ENCODE measurements at places on chromosomes 1 and 21.
A peak's percentile ranks its signal among the peaks of the same experiment; 100 is the strongest.

GRCh38 chr1:172960454-172961208 lies 90.1 kb downstream of the TNFSF18 start:
- DNase-seq: no peak

- DNase-seq: no peak
These were observed 38.3 kb downstream of the ELAPOR1 start for GRCh38 chr1:109152196-109152595.

DNA sequence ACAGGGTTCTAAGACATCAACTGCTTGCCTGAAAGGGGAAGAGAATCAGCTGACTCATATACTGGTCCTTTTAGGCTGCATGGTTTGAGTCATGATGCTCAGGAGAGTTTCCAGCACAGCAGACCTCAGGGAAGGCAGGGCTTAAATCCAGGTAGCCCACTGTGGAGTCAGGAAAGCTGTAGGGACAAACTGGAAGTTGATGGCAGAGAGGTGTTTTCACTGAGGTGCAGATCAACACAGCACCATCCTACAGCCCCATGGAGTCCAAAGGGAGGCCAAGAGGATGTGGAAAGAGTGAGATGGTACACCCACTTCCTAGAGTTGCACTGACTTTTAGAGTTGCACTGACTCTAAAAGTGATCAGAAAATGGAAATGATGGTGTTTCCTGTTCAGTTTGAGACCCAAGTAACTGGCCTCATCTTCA lies 252.4 kb upstream of the DUSP10 start:
- no peak for DNase-seq

- DNase-seq: no peak
These were observed 36.6 kb downstream of the PTGS2 start for GRCh38 chr1:186643614-186644013.

DNA sequence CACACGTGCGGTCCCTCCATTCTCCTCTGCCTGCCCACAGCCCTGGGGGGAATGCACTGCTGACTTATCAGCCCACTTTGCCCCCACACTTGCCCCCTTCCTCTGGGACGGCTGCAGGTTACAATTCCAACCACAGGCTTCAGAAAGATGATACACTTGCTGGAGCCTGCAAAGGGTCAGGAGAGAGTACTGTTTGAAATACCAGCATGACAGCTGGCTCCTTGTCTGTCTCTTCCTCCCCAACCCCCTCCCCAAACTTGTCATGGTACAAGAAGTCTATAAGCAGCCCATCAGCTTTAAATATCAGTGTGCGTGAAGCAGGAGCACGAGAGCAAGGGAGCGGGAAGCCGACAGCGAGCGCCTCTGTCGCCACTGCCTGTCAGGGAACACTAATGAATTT lies 62.4 kb downstream of the ERI3 start:
- no peak for DNase-seq

DNA sequence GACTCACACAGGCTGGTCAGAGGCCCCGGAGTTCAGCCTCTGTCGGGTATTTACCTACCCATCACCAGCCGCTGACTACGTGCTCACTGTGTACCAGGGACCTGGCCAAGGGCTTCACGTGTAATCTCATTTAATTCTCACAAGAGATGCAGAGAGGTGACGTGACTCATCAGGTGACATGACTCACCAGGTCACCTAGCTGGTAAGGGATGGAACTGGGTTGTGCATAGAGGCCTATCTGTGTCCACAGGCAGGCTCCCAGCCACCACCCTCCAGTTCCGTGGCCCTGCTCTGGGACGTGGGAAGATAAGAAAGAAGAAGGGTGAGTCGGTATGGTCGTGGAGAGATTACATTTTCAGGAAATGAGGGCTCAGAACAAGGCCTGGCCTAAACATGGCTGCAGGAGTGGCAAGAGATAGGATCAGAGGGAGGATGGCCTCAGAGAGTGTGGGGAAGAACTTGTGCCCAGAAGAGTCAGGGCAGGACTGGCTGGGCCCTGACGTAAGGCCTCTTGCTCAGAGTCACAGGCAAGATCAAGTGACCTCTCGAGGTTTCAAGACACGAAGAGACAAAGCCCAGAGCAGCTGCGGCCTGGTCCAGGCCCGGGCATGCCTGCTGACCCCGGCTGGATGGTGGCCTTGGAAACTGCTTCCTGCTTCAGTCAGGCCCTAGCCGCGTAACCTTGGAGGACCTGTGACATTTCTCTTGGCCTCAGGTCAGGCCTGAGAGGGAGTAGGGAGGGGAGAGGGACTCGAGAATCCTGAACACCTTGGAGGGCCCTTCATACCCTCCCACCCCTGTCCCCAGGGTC lies 52.7 kb upstream of the WASF2 start:
- DNase-seq: no peak

GRCh38 chr1:150176593-150176992 lies 26.9 kb downstream of the PLEKHO1 start:
- no peak for DNase-seq

DNA sequence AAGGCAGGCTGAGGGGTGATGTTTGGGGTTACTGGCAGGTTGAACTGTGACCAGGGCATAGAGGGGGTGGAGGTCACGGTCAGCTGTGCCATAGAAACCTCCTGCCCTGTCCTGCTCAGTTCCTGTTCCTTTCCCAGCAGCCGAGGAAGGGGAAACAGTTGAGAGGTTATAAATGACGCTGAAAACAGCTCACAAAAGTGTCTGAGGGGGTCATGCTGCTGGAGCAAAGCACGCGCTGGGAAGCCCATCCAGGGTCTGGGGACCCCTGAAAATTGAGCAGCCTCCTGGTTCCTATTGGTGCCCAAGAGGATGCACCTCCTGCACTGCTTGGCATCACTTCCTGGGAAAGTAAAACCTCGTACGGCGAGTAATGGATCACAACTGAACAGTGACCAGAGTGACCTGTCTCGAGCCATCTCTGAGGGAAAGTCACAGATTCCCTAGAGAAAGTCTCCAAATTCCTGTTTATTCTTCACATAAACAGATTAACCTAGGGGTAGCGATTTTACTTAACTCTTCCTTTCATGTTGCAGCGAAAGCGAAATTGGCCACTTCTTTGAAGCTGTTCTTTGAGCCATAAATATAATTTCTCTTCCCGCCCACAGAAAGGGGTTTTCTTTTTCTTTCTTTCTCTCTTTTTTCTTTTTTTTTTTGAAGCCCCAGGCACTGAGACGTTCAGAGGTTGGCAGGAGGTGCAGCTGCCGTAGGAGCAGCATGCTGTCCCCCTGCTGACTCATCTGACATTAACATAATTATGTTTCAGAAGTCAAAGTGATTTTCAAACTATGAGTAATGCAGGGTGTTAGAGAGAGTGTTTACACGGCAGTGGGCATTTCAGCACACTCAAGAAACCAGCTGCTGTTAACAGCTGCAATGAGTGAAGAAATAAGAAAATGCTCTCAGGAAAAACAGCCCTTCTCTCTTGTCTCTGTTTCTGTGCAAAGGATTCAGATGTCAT lies 41.8 kb upstream of the ATF3 start:
- peak; percentile 24 for DNase-seq

- DNase-seq: no peak
These were observed 908 bp downstream of the DDI2 start for GRCh38 chr1:15618077-15618654.

DNA sequence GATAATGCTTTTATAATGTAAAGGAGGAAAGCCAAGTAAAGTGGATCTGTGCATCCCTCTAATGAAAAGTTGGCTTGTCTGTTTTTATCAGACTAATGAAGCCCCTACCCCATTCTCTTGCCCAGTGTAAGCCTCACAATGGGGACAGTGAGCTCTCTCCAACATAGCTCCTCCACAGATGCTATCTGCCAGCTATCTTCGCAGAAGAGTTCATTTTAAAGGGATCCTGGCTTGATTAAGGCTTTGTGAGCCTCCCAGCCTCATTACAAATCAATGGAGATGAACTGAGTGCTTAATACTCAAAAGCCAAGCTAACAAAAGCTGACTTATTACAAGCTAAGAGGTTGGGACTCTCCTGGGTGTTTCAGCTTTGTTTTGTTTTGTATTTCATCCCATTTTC lies 514.7 kb downstream of the NUF2 start:
- DNase-seq: no peak

DNA sequence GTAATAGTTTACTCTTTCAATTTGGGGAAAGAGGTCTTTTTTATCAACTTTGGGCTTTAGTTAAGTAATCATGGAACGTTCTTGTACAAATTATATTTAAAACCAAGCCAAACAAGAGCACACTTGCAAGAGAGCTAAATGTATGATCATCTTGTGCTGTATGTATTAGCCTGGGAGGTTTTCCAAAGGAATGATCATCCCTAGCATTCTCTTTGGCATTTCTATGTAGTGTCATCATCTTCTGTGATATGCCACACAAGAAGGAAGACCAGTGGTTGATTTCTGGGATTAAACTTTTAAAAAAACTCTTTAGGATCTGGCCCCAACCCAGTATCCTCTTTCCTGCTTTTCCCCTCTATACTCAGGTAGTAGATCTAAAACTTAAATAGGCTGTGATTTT lies 38.4 kb upstream of the KCNQ4 start:
- no peak for DNase-seq

- no peak for DNase-seq
These were observed 23.7 kb downstream of the SLC44A3 start for GRCh38 chr1:94843846-94844245.

GRCh38 chr1:163387146-163387545 lies 65.4 kb downstream of the NUF2 start:
- DNase-seq: no peak

- no peak for DNase-seq
These were observed 10.0 kb upstream of the CDA start for GRCh38 chr1:20578721-20579395.

DNA sequence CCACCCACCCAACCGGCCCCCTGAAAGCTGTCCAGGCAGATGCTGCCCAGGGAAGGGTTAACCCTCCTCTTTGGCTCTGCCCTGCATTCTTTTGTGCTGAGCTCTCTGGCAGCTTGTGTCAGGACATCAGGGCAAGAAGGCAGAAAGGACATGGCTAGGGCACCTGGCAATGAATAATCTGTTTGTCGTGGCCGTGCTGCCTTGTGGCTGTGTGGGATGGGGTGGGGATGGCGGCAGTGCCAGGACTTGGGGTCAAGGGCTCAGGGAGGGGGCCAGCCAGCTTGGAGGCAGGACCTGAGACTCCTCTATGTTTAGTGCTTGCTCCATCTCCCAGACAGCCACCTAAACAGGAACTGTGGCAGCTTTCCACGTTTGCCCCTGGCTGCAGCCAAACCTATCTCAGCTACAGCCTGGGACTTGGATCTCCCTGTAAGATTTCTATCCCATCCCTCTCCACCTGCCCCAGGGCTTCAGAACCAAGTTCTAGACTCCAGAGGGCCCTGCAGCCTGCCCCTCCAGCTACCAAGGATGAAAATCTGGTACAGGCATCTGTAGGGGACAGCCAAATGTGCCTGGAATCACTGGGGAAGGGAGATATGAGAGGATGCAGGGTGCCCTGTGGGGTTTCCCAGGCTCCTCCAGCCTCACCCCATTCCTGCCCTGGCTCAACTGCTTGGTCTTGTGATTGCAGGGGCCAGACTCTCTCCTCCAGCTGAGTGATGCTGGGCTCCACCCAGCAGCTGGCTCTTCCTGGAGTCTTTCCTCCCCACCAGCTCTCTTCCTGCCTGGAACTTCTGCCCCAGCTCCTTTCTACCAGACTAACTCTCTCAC lies 9.6 kb upstream of the GPR37L1 start:
- no peak for DNase-seq

- no peak for DNase-seq
These were observed 6.1 kb downstream of the FAM3B start for GRCh38 chr21:41322496-41323382.

GRCh38 chr21:35467566-35467965 lies 418.5 kb upstream of the RUNX1 start:
- DNase-seq: no peak

DNA sequence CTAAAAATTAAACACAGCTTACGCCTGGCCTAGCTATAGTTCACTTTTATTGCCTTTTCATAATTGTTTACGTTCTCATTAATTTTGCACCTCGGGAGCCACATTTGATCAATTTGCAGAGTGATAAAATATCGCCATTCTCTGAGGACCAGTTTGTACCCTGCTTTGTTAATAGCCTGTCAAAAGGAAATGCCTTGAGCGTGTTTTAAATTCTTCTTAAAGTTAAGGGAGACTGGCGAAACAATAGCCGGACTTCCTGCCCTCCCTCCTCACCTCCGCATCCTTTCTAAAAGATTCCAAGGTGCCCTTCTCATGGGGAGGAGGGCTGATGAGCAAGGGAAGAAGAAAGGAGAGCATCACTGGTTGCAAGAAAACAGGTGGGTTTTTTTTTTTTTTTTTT lies 271.6 kb downstream of the KCNJ6 start:
- no peak for DNase-seq

DNA sequence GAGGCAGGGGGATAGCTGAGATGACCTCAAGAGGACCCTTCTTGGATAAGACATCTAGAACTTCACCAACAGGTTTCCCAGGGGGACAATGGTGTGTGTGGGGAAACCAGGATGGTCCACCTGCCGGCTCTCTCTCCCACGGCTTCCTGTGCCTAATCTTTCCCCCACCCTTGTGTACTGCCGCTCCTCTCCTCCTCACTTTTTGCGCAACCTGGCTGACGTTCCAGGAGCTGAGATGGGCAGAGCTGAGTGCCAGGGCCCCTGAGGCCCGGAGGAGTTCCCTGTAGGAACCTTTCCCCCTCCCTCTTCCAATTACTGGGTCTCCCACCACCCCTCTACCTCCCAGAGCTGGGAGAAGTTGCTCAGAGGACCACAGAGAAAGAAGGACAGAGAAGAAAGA lies 6.9 kb downstream of the SLC26A9 start:
- no peak for DNase-seq

DNA sequence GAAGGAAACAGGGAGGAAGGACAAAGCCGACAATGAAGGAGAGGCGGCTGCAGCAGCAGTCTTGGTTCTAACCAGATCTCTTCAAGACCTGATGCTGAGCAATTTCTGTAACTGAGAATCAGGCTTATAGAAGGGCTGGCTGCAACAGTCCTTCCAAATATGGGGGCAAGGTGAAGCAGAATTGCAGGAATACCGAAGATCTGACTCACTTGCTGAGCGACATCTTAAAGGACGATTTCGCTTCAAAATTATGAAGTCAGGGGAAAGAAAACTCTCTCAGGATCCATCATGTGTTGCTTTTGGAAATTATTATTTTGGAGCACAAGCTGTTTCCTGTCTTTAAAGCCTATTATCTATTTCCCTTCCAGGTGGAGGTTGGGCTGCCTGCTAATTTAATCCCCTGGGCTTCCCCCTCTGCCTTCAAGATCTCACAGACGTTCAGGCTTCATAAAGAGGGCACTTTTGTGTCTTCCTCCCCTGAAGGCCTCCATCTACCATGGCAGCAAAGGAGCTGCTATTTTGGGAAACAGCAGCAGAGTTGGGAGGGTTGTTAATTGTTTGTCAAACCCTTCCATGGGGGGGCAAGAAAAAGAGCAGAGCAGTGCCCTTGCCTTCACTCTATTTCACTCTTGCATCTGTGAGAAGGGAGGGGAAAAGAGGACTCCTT lies 10.8 kb upstream of the IER5 start:
- no peak for DNase-seq

- no peak for DNase-seq
These were observed 7.4 kb downstream of the HDAC1 start for GRCh38 chr1:32299327-32299726.

DNA sequence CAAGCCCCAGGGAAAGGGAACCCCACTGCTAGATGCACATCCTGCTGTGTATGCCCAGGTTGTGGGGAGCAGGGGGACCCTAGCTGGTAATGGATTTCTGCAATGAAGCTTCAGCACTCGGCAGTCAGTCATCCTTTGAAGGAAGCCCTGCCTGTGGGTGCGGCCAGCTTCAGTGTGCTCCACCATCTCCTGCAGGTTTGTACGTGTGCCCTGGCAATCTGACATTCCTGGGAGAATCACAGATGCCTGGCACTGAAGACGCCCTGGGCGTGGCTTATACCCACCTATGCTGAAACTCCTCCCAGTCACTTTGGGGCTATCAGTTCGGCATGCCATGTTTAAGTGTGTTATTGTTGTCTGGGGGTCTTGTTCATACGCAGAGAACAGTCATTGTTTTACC lies 6.8 kb downstream of the SPRR5 start:
- DNase-seq: no peak

Data from T follicular helper cell (primary cell).